HepG2 (cell line): ENCODE measurements at places on chromosomes 4 and X. TPM values are rescaled to one million over a fixed set of nuclear protein-coding genes. Genes with fewer than 3 reads are reported as not detected.

GRCh38 chr4:56149591-56149990, 200.8 kb downstream of the CEP135 start:
- no peak for DNase-seq

DNA sequence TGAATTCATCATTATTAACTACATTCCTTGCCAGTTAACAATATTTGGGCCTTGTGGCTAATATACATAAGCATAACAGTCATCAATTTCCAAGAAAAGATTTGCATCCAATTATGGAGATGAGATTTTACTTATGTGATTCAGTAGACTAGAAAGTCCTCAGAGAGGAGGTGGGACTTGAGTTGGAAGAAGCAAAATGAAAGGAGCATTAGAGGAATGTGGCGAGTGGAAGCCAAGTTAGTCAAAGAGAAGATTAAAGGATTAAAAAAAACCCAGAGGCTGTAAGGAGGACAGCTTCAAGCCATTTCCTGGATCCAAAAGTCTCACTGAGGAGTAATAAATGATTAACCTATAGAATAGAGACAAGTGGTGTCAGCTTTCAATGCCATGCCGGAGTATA, 1099.4 kb upstream of the IGFBP7 start:
- DNase-seq: no peak

DNA sequence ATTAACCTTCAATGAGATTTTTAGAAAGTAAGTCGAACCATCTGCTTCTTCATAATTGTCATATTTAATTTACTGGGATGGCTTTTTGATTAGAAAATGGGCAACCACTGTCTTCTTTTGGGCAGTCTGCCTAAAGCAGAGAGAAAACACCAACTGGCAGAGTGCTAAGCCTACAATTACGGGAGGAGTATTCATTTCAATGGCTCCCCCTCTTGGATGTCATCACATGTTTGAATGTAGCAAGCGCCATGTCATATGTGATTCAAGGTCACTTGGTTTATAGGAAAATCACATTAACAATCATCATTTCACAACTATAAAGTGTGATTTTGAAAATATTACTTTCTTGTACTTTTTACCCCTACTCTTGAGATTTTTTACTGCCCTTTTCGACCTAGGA, 261.9 kb downstream of the FRMPD4 start:
- no peak for DNase-seq

The KLHL5 gene
- 32.6 and 38.7 TPM in 2 replicates for polyA plus RNA-seq

The FRG2 gene
- not detected in 2 replicates for polyA plus RNA-seq
